LoVo (cell line): ENCODE measurements at places on chromosomes 3 and 15.

DNA sequence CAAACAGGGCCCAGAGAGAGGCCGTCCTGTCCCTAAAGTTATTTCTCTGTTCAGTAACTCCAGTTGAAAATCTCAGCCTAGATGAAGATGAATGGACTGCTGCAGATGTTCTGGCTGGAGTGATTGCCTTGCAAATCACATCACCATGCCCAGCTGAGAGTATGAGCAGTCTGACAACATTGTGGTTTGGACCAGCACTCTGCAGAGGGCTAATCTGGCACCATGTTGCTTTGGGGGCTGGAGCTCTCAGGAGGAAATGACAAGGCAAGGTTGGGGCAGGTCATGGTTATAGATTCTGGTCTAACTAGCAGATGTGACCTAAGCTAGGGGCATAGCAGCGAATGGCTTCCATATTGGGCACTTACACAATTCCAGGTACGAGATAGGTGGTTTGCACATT, 314.2 kb downstream of the CLSTN2 start:
- DNase-seq = no peak

DNA sequence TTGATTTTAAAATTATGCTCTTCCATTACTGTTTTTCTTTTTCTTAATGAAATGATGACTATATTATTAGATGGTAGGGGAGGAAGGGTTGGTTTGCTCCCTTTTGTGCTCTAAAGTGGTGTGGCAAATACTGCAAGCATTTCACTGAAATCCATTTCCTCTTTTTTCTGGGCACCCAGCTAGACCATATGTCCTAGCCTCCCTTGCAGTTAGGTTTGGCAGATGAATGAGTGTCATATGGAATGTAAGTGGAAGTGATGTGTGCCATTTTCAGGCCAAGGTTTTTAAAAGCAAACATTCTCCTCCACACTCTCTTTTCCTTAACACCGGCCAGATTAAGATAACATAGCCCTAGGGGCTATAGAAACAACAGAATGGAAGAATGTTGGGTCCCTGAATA, 363.0 kb downstream of the FGF12 start:
- no peak for DNase-seq

GRCh38 chr15:51232581-51232980, 105.8 kb downstream of the CYP19A1 start:
- no peak for DNase-seq

GRCh38 chr15:83866692-83867091, 212.8 kb downstream of the ADAMTSL3 start:
- DNase-seq = no peak

DNA sequence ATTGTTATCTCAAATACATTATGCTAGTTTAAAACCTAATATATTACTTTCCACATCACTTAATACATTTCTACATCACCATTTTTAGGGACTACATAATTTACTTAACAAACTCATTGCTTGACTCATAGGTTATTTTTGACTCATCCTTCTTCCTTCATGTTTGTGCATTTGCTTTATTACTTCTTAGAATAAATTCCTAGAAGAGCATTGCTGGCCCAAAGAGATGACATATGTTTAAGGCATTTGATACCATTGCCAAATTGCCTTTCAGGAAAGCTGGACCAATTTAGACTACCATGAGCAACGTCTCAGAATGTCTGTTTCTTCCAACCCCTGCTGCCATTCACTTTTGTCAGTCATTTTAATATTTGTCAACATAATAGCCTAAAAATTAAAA, 905.8 kb downstream of the IGSF11 start:
- no peak for DNase-seq

DNA sequence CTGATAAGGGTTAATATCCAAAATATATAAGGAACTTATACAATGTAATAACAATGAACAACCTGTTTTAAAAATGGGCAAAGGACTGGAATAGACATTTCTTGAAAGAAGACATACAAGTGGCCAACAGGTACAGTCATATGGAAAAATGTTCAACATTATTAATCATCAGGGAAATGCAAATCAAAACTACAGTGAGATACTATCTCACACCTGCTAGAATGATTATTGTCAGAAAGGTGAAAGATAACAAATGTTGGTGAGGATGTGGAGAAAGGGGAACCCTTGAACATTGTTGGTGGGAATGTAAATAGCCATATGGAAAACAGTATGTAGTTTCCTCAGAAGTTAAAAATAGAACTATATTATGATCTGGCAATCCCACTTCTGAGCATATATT, 20.4 kb downstream of the GOLM2 start:
- no peak for DNase-seq

- DNase-seq = no peak
Observed at GRCh38 chr15:49085696-49086459, 39.6 kb upstream of the SECISBP2L start.

DNA sequence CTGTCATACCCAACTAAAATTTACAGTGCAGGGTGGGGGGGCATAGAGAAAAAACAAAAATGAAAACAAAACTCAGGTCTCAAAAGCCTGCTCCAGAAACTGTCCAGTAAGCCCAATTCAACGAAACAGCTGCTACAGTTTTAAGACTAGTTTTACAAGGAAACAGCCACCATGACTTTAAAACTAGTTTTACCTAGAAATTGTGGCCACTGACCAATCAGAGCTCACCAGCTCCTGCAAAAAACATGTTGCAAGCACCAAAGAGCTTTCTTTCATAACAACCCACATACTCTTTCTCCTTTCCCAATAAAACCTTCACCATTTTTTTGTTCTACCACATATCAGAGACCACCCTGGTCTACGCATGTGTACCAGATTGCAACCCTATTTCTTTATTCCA, 7.3 kb upstream of the CFAP91 start:
- DNase-seq = no peak

- DNase-seq = no peak
Observed at GRCh38 chr3:25339225-25339624, 88.8 kb upstream of the RARB start.

DNA sequence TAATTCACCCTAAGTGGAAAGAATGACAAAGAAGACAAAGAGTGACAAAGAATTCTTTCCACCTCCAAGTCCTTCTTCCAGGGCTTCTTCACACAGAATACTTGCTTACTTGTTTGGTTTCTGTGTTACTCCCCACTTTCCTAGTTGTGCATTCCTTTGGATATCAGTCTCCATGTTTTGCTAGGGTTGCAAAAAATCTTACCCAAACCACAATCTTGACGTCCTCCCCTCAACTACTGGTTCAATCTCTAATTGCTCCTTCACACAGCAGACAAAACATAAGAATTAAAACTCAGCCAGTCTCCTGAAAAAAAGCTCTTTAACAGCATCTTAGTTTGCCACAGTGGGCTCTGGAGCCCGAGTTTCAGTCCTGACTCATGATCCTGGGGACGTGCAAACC, 297.6 kb upstream of the CHRNA7 start:
- DNase-seq = no peak

- DNase-seq = peak; percentile 14
Observed at GRCh38 chr3:46705751-46706552, 4.8 kb downstream of the TMIE start.

- DNase-seq = no peak
Observed at GRCh38 chr3:111227216-111227615, 155.6 kb downstream of the NECTIN3 start.

DNA sequence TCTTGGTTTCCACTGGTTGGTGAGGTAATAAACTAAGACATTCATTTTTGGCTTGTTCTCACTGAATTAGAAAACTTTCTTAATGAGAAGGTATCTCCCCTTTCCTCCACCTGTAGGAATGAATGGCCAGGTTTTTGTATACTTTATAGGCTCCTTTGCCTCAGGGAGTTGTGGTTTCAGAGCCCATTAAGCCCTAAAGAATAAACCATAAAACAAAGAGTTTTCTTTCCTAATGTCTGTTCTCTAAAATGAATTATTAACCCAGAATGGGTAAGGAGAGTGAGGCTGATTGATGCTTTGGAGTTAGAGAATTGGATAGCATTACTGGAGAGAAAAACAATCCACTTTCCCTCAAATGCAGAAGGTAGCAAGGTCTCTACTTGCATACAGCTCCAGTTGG, 67.6 kb downstream of the TIGIT start:
- DNase-seq = no peak

- no peak for DNase-seq
Observed at GRCh38 chr3:11558002-11558401, 85.7 kb downstream of the VGLL4 start.

GRCh38 chr3:11060500-11061251, 68.1 kb downstream of the SLC6A1 start:
- peak; percentile 73 for DNase-seq

DNA sequence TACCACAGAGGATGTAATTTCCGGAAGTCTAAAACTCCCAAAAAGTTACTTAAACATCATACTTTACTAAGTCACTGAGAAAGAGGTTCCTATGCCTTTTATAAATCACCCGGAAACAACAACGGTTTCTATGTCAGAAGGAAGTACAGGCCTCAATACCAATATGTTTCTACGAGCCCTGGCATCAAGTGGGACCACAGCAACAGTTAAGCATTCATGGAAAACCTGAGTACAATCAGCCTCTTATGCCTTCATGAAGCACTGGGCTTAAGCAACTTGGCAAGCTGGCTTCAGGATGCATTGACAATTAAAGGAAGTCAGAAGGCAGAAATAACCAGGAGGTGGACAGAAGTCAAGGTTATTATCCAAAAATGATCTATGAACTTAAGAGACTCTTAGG, 19.1 kb upstream of the B3GNT5 start:
- no peak for DNase-seq

- DNase-seq = no peak
Observed at GRCh38 chr3:124621498-124621897, 108.8 kb upstream of the UMPS start.

- no peak for DNase-seq
Observed at GRCh38 chr15:65377105-65377975, 462 bp downstream of the IGDCC3 start.

- no peak for DNase-seq
Observed at GRCh38 chr15:66472176-66472999, 25.2 kb downstream of the SNAPC5 start.

GRCh38 chr3:5675319-5675718, 487.8 kb downstream of the EDEM1 start:
- no peak for DNase-seq

- no peak for DNase-seq
Observed at GRCh38 chr3:119627461-119627860, 29.8 kb downstream of the PLA1A start.

DNA sequence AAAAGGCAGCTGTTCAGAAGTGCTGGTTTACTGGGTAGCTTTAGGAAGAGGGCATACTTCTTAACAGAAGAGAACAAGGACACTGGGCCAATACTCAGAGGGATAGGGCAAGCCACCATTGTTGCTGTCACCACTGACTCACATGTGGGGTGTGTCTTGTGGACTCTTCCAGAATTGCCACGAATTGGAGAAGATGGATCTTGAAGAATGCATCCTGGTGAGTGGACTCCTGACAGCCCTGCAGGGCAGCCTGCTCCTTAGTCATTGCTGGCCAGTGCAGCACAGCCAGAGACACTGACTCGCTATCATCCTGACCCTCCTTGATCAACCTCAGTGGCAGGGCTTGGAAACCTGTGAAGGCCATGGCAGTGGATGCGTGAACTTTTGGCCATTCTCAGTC, 62.3 kb downstream of the UBP1 start:
- DNase-seq = peak; percentile 11

DNA sequence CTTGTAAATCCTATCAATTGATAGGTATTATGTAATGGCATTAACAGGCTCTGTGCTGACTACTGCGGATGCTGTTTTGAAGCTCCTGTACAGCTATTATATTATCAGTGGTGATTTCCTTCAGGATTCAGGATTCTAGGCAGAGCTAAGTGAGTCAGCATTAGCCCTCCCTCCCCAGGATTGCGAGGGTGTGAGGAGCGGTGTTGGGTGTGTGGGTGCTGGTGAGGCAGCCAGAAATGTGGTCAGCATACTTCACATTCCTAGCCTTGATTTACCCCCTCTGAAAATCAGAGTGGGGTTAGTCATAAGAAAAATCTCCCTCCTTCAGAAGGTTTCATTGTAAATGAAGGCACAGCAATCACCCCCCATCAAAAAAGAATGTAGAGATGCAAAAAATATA, 72.5 kb downstream of the SNTN start:
- DNase-seq = peak; percentile 47

- no peak for DNase-seq
Observed at GRCh38 chr3:56999547-56999946, 60.9 kb upstream of the SPATA12 start.

GRCh38 chr3:113018536-113019181, 27.9 kb downstream of the GTPBP8 start:
- DNase-seq = no peak

DNA sequence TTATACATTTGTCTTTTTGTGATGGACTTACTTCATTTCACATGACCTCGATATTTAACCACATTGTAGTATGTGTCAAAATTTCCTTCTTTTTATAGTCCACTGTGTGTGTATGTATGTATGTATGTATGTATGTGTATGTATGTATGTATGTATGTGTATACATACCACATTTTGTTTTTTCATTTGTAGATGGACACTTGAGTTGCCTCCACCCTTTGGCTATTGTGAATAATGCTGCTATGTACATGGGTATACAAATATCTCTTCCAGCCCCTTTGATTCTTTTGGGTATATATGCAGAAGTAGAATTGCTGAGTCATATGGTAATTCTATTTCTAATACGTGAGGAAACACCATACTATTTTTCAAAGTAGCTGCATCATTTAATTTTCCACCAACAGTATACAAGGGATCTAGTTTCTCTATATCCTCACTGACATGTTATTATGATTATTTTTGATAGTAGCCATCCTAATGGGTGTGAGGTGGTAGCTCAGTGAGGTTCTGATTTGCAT, 228.2 kb downstream of the OPA1 start:
- DNase-seq = no peak

DNA sequence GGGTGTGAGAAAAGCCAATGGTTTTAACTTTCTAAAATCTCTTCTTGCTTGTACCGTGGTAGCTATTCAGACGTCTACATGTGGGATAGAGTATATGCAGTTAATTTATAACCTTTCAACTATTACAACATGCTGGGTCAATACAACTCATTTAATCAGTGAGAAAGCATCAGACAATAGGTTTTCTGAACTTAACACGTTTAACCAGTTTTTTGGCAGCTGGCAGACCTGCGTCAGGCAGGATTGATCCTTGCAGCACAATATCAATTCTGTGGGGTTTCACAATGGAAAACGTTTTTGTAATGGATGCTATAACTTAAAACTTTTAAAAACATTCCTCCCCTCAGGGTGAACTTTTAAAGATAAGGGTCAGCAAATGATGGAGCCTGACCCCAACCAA, 6.5 kb downstream of the GNB5 start:
- no peak for DNase-seq
